Kidney tubule cell (primary cell): ENCODE measurements at places on chromosomes 2 and 18.

DNA sequence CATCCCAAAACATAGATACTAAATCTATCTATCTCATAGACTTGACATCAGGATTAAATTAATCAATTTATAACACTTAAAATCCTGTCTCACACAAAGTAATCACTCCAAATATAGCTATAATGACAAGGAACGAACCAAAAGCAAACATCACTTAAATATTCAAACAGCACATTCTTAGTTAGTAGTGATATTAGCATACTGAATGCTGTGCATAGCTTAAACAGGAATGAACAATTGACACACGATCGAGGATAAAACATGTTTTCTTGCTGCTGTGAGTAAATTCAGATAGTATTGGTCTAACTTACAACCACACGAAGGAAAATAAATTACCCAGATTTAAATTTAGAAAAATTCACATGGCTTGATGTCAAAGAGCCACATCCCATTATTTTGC lies 58.9 kb upstream of the SNTG2 start:
- DNase-seq, result no peak

- DNase-seq, result no peak
Measured at GRCh38 chr2:189561371-189562038, 19.1 kb downstream of the SLC40A1 start.

GRCh38 chr18:36602620-36603019 lies 226.2 kb downstream of the TPGS2 start:
- DNase-seq, result no peak

- no peak for DNase-seq
Measured at GRCh38 chr2:8575038-8575833, 106.6 kb upstream of the ID2 start.

- DNase-seq, result no peak
Measured at GRCh38 chr18:55221622-55222021, 262.4 kb upstream of the CCDC68 start.

- peak; percentile 37 for DNase-seq
Measured at GRCh38 chr18:68847219-68847837, 49.4 kb downstream of the CCDC102B start.

GRCh38 chr2:118737684-118738083 lies 109.8 kb downstream of the EN1 start:
- peak; percentile 40 for DNase-seq

DNA sequence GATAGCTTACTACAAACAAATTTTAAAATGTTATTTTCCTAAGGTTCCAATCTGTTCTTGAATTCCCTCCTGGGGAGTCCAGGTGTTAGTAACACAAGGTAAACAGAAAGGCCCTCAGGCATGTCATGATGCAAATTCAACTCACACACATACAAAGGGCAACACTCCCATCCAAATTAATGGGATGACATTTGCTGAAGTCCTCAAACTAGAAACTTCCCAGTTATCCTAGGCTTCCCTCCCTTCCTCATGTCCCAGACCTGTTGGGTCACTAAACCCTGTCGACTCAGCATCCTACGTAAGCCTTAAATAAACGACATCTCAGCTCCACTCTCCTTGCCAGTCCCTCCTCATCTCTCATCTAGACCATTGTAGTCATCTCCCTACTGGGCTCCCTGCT lies 85.1 kb downstream of the GREB1L start:
- DNase-seq, result no peak

GRCh38 chr2:204336153-204336744 lies 209.0 kb upstream of the PARD3B start:
- no peak for DNase-seq

DNA sequence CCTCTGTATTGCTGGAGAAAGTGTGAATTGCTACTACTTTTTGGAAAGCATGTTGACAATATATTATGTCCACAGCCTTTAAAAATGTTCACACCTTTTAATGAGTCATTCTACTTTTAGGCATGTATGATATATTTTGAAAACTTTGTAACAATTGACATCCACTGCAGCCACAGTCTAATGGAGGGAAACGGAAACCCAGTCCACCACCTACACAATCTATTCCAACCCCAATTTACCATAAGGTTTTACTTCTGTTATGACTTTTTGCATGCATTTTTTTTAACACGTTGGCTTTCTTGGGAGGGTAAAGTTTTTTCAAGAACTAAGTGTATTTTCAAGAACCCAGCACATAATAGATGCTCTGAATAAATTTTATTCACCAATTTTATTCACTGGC lies 38.5 kb upstream of the ATP8B1 start:
- DNase-seq, result no peak

- DNase-seq, result peak; percentile 23
Measured at GRCh38 chr2:207324001-207324400, 158.3 kb upstream of the KLF7 start.

- no peak for DNase-seq
Measured at GRCh38 chr18:36199691-36200295, 12.5 kb downstream of the MOCOS start.

DNA sequence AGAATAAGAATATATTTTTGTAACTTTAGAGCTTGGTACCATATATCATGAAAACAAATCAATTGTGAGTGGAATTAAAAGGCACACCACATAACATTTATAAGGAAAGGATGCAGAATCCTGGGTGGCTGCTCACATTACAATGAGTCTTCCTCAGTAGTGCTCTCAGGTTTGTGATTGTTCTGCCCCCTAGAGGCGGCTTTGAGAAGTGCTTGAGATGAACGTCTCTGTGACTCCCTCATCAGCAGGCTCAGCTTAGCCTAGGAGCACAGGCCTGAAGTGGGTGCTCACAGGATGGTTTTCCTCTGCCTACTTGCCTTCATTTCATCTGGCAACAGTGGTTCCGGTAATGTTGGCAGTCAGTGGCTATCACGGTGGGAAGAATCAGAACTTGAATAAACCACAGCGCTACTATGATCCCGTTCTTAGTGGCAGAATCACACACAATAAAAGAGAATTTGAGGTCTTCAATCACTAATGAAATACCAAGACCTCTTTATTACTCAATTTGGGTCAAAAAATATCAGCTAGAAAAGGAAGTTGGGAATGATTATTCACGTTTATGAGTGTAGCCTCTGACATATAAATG lies 38.1 kb upstream of the B4GALT6 start:
- peak; percentile 84 for DNase-seq

DNA sequence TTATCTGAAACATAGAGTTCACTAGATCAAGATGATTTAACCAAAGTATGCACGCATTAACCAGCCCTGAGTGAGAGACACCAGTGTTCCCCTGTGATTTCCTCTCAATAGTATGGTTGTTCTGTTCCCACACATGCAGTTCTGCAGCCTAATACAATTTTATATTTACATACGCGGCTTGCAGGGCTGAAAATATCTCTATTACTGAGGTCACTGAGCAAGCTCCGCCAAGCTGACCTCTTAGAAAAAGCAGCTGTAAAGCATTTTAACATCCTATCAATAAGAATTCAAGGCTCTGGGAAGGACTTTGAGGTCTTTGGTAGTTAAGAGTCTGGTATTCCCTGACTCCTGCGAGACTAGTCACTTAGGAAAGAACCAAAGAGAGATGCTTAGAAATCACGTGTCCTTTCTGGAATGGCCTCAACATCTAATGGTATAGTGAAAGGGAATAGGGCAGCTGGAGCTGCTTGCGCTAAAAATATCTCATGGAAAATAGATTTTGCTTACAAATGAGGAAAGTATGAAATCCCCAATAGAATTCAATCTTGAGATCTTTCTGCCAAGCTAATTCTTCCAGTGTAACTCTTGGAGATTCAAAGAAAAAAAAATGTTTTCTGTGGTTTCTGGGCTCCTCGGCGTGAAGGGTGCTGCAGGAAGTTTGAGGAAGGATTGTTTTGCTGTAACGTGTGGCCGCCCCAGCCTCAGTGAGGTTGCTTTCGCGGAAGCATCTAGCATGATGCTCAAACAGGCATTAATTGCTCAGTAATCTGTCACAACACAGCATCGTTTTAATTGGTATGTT lies 59.2 kb downstream of the DOCK10 start:
- DNase-seq, result no peak

DNA sequence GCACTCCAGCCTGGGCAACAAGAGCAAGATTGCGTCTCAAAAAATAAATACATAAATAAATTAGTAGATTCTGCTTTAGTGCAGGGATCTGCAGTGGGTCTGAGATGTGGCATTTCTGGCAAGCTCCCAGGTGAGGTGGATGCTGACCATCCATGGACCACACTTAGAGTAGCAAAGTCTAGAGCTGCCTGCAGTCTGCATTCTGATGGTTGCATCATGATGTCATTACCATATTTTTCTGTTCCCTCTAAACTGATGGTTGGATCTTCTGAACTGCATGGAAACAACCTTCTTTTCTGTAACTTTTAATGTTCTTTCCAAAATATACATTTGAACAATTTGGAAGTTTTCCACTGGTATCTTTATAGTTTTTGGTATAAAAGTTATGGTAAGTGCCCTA lies 42.9 kb downstream of the MYL12B start:
- DNase-seq, result no peak

- no peak for DNase-seq
Measured at GRCh38 chr2:75071766-75072165, 113.3 kb downstream of the POLE4 start.

- DNase-seq, result no peak
Measured at GRCh38 chr2:227450311-227450841, 21.6 kb upstream of the AGFG1 start.

GRCh38 chr2:201965550-201965949 lies 68.1 kb upstream of the FZD7 start:
- no peak for DNase-seq

DNA sequence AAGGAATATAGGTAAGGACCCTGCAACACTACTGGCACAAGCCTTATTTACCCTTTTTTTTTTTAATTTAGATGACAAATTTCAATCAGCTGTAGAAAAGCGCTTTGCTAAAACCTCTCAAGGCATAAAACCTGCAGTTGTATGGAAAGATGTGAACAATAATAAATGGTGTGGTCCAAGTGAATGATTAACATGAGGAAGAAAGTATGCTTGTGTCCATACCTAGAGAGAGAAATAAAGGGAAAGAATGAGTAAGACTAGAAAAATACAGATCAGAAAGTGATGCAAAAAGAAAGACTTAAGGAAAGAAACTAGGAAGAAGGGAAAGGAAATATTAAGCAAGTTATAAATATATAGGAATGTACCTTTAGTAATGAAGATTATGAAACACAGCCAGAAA lies 119.2 kb upstream of the SCN7A start:
- peak; percentile 51 for DNase-seq

DNA sequence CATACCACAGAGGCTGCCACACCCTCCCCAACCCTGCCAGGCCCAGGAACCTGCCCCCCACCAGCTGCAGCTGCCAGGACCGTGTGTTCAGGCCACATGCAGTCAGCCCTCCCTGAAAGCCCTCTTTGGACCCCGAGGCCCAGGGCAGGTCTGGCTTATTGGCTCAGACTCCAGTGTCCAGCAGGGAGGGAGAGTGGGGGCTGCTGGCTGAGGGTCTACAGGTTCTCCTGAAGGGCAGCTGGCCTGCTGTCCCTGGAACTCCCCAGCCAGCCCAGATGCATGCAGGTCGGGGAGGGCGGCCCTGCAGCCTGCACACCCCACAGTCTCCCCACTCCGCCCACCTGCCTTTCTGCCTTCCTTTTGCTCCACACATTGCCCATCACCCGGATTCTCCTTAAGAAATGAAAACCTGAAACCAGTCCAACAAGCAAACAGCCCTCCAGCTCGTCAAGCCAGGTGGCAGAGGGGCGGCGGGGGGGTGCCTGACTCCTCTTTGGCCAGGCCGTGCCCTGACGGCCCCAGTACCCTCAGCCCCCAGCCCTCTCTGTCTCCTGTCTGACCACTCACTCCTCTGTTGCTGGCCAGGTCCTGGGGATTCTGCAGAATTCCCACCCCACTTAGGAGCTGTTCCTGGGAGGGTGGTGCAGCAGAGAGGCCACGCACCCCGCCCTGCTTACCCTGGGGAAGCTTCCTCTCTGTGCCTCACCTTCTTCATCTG lies 18.0 kb downstream of the GPR35 start:
- DNase-seq, result no peak

- DNase-seq, result no peak
Measured at GRCh38 chr2:120619579-120619978, 116.1 kb upstream of the GLI2 start.

GRCh38 chr2:18245375-18245774 lies 315.1 kb downstream of the RDH14 start:
- DNase-seq, result no peak

DNA sequence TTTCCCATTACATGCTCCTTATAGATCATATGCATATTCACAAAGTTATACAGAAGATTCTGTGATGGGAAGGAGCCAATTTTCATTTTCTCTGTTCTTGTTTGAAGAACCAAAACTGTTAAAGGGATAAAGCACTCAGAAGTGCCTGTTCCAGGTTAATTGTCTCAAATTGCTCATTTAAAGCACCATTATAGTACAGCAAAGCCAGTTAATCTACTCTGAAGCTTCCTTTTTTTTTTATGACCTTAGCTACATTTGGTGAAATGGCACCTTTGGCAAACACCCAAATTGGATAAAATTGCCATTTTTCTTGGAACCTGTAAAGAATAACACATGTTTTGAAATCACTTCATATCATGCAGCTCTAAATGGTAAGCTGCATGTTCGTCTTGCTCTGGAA lies 1092.3 kb downstream of the BCL11A start:
- no peak for DNase-seq

DNA sequence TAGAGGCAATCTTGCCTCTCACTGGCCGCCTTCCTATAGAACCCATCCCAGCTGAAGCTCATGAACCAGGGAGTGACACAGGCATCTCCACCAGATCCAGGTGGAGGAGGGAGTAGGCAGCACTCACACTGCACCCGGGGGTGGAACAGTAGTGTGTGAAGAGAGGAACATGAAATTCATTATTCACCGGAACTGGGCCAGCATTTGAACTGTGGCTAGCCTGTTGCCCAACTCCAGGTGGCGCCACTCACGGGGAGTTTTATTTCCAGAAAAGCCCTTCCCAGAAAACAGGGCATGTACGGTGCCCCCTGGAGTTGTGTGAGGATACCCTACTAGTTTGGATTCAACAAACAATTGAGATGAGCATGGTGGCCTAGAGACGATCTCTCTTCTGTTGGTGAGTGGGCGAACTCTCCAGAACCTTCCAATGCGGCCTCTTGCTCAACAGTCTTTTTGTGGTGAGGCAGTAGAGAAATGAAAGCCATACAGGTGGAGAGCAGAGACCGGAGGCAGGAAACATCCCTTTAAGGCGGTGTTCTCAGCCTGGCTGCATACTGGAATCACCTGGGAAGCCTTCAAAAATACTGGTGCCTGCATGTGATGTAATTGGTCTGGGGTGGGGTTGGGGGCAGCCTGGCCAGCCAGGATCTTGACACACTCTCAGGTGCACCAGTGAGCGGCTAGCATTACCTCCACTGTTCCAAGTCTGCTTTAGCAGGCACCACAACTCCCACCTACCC lies 73.5 kb upstream of the NEDD4L start:
- DNase-seq, result peak; percentile 4

- DNase-seq, result no peak
Measured at GRCh38 chr2:84899304-84900204, 5.9 kb upstream of the TMSB10 start.
